ENCODE measurements at places on chromosomes 1 and 21. TPM values are rescaled to one million over a fixed set of nuclear protein-coding genes. Genes with fewer than 3 reads are reported as not detected.
A peak's percentile ranks its signal among the peaks of the same experiment; 100 is the strongest.

DNA sequence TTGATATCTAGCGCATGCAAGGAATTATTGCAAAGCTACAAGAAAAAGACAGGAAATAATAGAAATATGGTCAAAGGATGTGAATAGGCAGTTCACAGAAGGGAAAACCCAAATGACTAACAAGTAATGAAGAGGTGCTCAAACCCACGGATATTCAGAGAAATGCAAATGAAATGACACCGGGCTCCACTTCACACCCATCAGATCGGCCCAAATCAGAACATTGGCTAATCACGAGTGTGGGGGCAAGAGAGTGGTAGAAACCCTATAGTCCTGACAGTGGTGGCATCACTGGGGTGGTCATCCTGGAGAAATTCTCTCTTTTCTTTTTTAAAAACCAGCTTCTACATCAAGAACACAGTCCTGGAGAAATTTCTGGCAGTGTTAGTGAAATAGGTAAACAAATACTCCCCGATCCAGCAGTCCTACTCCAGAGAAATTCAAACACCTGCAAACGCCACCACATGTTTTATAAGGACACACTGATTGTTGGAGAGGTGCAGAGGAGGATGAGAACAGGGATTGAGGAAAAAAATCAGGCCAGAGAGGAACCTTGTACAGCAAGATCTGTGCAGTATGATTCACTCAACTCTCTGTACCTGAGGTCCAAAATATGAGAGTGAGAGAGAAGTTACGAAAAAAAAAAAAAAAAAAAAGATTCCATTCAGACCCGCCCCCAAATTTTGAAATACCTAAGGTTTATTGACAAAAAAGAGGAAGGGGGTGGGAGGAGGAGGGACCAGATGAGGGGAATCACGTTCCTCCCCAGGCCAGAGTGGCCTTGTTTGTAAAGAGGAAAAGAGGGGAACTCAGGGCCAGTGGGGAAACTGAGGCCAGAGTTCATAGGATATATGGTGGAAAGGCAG lies 9.2 kb upstream of the TNFRSF1B start:
- H3K27me3 ChIP-seq, result no peaks in the 10 kb centered on the region
- H3K36me3 ChIP-seq, result no peaks in the 10 kb centered on the region
- H3K4me3 ChIP-seq, result peak overlapping the region; percentile 16
- DNase-seq, result no peak
- no peak overlapping the region for H3K27ac ChIP-seq
- H3K4me1 ChIP-seq, result peaks cover 59% of the 10 kb centered on the region

DNA sequence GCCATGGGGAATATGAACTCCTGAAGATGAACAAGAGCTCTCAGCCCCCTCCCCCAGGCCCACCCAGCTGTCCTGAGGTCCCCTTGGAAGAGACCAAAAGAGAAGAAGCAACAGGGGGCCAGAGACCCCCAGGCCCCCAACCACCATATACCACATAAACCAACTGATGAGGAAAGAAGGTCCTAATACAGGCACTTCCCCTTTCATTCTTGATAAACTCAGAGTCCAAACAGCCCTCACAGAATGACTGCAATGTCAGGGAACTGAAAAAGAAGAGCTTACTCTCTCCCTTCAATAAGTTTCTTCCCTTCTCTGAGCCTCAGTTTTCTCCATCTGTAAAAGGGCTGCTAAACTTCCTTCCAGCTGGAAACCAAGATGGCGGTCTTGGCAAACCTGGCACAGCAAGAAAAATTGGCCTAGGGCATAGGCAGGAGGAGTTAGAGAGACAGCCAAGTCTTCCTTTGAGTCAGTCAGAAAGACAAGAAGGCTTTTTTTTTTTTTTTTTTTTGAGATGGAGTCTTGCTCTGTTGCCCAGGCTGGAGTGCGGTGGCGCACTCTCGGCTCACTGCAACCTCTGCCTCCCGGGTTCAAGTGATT lies 90.5 kb downstream of the VWA5B1 start:
- no peaks in the 10 kb centered on the region for H3K4me1 ChIP-seq
- no peak for DNase-seq
- no peak overlapping the region for H3K4me3 ChIP-seq
- H3K27me3 ChIP-seq, result no peaks in the 10 kb centered on the region
- H3K36me3 ChIP-seq, result no peaks in the 10 kb centered on the region

DNA sequence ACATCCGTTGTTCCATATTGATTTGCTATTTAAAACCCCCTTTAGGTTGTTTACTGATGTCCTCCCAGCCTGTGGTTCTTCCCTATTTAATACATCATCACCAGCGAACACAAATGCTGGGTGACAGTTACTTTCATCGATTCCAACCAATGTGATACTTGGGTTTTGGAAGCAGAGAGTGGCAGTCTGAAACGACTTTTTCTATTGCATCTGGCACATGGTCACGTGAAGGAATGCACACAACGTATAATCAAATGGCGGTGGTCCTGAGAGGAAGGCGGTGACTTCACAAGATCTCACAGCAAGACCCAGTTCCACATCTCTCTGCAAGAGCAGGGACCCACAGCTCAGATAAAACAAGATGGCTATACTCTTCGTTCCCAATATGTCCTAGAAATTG lies 213.9 kb downstream of the DSCAM start:
- H3K36me3 ChIP-seq, result no peaks in the 10 kb centered on the region
- no peak for DNase-seq
- no peak overlapping the region for H3K27ac ChIP-seq
- H3K27me3 ChIP-seq, result no peaks in the 10 kb centered on the region

DNA sequence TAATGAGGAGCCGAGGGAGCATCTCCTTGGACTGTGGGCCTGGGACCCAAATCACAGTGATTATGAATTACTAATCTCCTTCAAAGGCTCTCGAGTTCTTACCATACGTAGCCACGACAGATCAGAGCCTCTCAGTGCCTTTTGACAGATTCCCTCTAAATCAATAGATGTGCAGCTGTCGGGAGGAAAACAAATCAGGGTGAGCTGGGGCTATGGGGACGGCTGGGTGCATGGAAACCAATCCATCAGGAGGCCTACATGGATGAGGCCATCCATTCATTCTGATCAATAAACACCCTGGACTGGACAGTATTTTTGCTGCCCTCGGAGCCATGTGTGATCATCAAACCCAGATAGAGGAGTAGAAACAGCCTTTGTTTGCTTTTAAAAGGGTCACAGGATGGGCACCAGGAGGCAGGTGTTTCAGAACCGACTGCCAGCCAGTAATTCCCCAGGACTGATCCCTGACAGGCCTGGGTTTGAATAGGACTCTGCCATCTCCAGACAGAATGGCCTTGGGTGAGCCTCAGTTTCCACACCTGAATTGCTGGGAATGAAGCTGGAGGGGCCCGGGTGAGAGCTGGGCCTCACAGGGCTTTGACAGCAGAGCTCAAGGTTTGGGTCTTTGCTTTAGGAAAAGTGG lies 532.8 kb downstream of the MATN1 start:
- no peaks in the 10 kb centered on the region for H3K4me1 ChIP-seq
- no peak overlapping the region for H3K4me3 ChIP-seq
- H3K36me3 ChIP-seq, result no peaks in the 10 kb centered on the region
- H3K27ac ChIP-seq, result no peak overlapping the region
- no peak for DNase-seq
- no peaks in the 10 kb centered on the region for H3K27me3 ChIP-seq

DNA sequence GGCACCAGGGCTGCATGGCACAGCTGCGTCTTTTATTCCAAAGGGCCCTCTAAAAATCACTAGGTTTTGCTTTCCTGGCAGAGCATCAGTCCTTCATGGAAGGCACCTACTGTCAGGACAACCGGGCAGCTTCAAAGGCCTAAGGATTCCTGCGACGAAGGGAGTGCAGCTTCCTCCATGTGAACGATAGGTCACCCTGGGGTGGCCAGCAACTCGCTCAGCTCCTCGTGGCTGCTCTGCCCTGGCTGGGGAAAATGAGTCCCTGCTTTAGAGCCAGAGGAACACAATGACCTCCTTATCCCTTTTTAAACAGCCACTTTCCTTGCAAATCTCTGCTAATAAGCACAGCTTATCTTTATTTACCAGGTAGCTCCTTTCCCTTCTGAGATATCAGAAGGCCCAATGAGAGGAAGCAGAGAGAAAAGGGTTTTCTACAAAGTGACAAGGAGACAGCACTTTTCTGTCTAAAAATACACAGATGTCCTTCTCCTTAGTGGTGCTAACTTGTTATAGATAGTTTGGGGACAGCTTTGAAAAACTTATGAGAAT lies 71.6 kb upstream of the SMYD2 start:
- DNase-seq, result no peak
- no peak overlapping the region for H3K27ac ChIP-seq
- no peak overlapping the region for H3K4me3 ChIP-seq
- no peaks in the 10 kb centered on the region for H3K4me1 ChIP-seq
- no peaks in the 10 kb centered on the region for H3K36me3 ChIP-seq
- no peaks in the 10 kb centered on the region for H3K27me3 ChIP-seq

DNA sequence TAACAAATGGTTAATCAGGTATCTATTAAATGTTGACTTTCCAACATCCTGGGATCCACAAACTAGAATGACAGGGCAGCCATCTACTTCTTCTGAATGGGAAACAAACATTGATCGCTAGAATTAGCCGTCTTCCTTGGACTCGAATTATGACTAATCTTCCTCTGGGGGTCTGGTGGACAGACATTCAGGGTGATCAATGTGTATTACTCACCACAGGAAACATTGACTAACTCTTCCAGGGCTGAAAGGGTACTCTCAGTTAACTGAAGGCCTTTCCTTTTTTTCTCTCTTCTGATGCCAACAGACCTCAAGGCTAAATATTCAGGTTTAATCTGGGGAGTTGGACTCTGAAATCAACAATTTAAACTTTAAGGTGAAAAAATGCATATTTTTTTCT lies 9.5 kb downstream of the NOL9 start:
- peaks cover 28% of the 10 kb centered on the region for H3K4me1 ChIP-seq
- peak overlapping the region; percentile 68 for H3K27ac ChIP-seq
- peaks cover 8% of the 10 kb centered on the region for H3K36me3 ChIP-seq
- no peak for DNase-seq
- H3K27me3 ChIP-seq, result no peaks in the 10 kb centered on the region

Gene RASSF5
- total RNA-seq, result 218 TPM

DNA sequence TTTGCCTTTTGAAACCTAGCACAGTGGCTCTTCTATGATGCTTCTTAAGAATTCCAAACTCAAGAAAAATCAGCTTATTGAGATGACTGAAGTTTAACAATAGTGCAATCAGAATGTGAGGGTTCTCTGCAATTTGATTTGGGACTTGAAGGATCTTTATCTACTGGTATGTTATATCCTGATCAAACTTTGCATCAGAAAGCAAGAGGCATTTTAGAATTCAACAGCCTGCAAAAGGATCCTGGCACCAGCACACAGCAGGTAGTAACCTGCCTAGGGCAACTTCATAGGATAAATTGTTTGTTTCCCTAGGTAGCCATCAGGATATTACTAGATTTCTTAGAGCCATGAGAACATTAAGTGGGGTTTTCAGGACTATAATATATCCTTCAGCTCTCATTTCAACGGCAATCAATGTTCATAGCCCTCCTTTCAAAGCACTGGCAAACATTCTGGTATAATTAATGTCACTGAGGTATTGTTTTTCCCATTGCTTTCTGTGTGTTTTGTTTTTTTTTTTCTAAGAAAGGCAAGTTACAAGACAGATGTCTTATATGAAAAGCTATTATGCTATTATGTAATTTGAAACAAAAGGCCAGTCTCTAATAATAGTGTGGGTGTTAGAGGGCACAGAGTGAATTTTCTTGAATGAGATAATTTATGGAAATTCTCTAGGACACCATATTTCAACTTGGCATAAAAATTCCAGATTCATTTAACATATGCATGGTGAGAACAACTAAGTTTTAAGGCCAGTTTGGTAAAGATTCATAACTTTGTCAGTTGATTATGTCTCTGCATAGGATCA lies 34.5 kb downstream of the NTNG1 start:
- H3K4me1 ChIP-seq, result no peaks in the 10 kb centered on the region
- no peak overlapping the region for H3K4me3 ChIP-seq
- no peaks in the 10 kb centered on the region for H3K27me3 ChIP-seq
- no peaks in the 10 kb centered on the region for H3K36me3 ChIP-seq
- DNase-seq, result no peak
- no peak overlapping the region for H3K27ac ChIP-seq

- DNase-seq, result no peak
- H3K4me1 ChIP-seq, result no peaks in the 10 kb centered on the region
- no peak overlapping the region for H3K4me3 ChIP-seq
- no peaks in the 10 kb centered on the region for H3K27me3 ChIP-seq
- H3K36me3 ChIP-seq, result no peaks in the 10 kb centered on the region
These were observed 46.1 kb upstream of the BACE2 start for GRCh38 chr21:41121785-41122415.

DNA sequence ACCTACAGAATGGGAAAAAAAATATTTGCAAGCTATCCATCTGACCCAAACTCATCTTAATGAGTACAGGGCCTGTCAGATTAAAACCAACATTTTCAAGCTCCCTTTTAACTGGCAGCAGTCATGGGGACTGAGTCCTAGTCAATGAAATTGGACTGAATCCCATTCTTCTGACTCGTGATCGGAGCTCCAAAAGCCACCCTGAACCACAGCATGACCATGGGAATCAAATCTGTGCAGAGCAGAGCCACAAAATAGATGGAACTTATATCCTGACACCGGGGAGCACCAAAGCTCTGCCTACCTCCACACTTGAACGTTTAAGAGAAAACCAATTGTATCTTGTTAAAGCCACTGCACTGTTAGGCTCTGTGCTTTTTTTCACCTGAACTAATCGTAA lies 5.0 kb upstream of the RWDD3 start:
- H3K4me1 ChIP-seq, result peaks cover 12% of the 10 kb centered on the region
- DNase-seq, result no peak
- no peaks in the 10 kb centered on the region for H3K27me3 ChIP-seq

- no peak overlapping the region for H3K4me3 ChIP-seq
- DNase-seq, result no peak
- H3K4me1 ChIP-seq, result no peaks in the 10 kb centered on the region
- H3K27me3 ChIP-seq, result no peaks in the 10 kb centered on the region
- H3K27ac ChIP-seq, result no peak overlapping the region
- no peaks in the 10 kb centered on the region for H3K36me3 ChIP-seq
These were observed 67.4 kb downstream of the DMRTB1 start for GRCh38 chr1:53526451-53527101.

GRCh38 chr1:39189592-39190041 lies 14.9 kb upstream of the MACF1 start:
- no peak overlapping the region for H3K27ac ChIP-seq
- no peak overlapping the region for H3K4me3 ChIP-seq
- no peaks in the 10 kb centered on the region for H3K27me3 ChIP-seq
- no peaks in the 10 kb centered on the region for H3K36me3 ChIP-seq

DNA sequence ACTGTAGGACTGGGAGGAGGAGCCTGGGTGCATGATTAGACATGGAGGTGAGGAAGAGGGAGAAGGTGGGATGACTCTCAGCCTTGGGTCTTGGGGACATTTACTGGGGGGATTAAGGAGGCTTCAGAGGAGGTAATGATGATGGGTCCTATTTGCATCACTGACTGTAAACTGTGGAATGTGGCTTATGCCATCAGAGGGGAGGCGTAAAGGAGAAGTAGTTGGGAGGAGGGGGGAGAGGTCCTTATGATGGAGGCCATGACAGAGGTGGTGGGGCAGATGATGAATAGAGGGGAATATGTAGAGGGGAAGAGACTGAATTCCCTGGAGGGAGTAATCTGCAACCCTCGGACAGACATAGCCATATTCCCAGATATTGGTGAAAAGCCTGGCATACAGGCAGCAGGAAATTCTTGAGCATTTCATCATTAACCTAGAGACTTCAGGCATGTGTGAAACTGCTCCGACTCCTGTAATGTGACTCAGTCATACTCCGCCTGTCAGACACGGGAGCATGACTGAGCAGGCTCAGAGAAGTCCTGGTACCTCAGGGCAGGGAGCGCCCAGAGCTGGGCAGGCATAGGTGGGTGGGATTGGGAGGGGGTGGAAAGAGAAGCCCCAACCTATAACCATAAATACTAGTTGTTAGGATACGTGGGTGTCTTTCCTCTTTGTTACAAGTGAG lies 8.0 kb upstream of the LCE5A start:
- DNase-seq, result no peak
- H3K36me3 ChIP-seq, result no peaks in the 10 kb centered on the region
- no peaks in the 10 kb centered on the region for H3K27me3 ChIP-seq
- H3K4me1 ChIP-seq, result no peaks in the 10 kb centered on the region
- H3K4me3 ChIP-seq, result no peak overlapping the region

All from naive thymus-derived CD4-positive, alpha-beta T cell (primary cell).